ENCODE measurements at places on chromosomes 1 and 21. TPM values are rescaled to one million over a fixed set of nuclear protein-coding genes. Genes with fewer than 3 reads are reported as not detected.
A peak's percentile ranks its signal among the peaks of the same experiment; 100 is the strongest.

DNA sequence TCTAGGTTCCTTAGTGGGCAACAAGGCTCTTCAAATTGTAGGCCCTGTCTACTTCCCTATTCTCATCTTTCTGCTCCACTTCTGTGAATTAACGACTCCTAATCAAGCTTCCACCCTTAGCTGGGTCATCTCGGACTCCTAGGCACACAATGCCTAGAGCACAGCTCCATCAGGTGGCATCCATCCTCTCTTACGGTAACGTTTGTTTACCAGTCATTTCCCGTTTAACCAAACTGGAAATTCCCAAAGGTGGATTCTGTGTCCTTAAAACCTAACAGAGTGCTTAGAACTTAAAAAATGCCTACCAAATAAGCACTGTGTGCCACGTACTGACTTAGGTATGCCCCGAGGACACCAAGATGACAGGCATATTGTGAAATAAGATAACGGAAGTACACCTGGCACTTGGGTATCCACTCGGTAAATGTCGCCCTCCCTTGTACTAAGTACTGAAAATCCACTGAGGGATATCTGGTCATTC, 1.5 kb downstream of the PARP1 start:
- peak; percentile 32 for DNase-seq

The VAMP3 gene
- total RNA-seq, result 53.7 TPM

The AKR7A3 gene
- 0.96 TPM for total RNA-seq

The MYBPH gene
- not detected for total RNA-seq

The CACNA1E gene
- total RNA-seq, result 2.2 TPM

- peak; percentile 85 for DNase-seq
Measured at GRCh38 chr1:1080122-1080757, 6.1 kb upstream of the RNF223 start.

- no peak for DNase-seq
Measured at GRCh38 chr1:31199236-31199790, 40.4 kb downstream of the NKAIN1 start.
